Fibroblast of lung (primary cell): ENCODE measurements at places on chromosomes 16 and 17.

DNA sequence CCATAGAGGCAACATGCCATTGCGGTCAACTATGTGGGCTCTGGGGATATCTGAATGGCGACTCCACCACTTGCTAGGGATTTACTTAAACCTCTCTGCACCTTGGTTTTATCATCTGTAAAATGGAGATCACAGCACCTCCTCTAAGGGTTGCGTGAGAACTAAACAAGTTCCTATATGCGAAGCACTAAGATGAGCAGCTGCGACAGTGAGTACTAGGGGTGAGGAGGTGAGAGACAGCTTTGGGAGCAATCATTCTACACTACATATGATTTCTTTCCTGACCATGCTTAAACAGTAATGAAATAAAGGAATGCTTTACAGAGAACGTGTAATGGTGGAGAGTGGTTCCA lies 61.4 kb downstream of the CREBBP start:
- H3K4me3 ChIP-seq = no peak overlapping the region
- no peaks in the 10 kb centered on the region for H3K27me3 ChIP-seq
- peaks cover 17% of the 10 kb centered on the region for H3K4me1 ChIP-seq
- H3K36me3 ChIP-seq = no peaks in the 10 kb centered on the region
- no peak for DNase-seq
- H3K27ac ChIP-seq = no peak overlapping the region

DNA sequence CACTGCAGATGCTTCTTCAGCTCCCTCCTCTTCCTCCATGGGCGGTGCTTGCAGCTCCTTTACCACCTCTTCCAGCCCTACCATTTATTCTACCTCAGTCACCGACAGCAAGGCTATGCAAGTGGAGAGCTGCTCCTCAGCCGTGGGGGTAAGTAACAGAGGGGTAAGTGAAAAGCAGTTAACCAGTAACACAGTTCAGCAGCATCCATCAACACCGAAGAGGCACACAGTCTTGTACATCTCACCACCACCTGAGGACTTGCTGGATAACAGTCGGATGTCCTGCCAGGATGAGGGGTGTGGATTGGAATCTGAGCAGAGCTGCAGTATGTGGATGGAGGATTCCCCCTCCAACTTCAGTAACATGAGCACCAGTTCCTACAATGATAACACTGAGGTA lies 79.3 kb downstream of the NQO1 start:
- no peak for DNase-seq
- H3K27me3 ChIP-seq = no peaks in the 10 kb centered on the region
- H3K36me3 ChIP-seq = peaks cover 6% of the 10 kb centered on the region
- no peak overlapping the region for H3K4me3 ChIP-seq

DNA sequence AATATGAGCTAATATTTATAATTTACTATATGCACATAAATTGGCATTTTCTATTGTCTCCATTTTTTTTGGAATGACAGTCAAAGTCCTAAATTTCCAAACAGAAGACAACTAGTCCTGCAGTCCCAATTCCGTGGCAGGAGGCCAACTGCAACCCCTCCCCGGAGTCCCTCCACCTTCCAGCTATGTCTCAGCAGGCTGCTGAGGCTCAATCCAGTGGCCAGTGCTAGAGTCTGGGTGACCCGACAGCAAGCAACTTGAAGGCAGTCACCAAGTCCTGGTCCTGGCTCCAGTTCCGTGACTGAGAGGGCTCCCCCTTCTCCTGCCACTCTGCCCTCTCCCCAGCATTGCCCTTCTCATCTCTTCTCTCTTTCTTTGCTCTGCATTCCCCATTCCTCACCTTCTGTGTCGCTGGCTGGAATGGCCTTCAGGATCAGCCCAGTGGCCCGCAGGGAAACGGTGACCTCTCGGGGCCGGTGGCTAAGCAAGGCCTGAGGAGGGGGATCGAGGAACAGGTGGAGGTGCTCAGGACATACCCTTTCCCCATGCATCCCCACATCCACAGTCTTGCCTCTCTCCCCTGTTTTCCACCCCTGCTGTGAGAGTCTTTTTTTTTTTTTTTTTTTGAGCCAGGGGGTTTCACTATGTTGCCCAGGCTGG lies 22.4 kb upstream of the MFSD6L start:
- H3K27ac ChIP-seq = no peak overlapping the region
- H3K4me3 ChIP-seq = no peak overlapping the region
- no peaks in the 10 kb centered on the region for H3K4me1 ChIP-seq
- no peaks in the 10 kb centered on the region for H3K27me3 ChIP-seq
- DNase-seq = no peak

DNA sequence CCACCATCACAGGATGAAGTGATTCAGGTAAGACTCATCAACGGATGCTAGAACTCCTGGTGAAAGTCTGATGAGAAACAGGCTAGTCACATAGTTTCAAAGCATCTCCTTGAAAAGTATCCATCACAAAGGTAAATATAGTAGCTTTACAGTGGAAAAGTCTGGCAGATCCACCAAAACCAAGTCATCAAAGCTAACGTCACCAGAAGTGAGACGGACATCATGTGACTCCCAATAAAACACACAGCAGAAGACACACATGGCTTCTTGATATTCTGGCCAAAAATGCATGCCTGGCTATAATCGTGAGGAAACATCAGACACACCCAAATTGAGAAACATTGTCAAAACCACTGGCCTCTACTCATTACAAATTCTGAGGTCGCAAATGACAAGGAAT lies 17.9 kb upstream of the TRPV3 start:
- H3K27me3 ChIP-seq = no peaks in the 10 kb centered on the region
- no peak overlapping the region for H3K27ac ChIP-seq
- DNase-seq = peak; percentile 48
- no peak overlapping the region for H3K4me3 ChIP-seq
- no peaks in the 10 kb centered on the region for H3K4me1 ChIP-seq
